ENCODE measurements at places on chromosomes 2 and 18.
A peak's percentile ranks its signal among the peaks of the same experiment; 100 is the strongest.

DNA sequence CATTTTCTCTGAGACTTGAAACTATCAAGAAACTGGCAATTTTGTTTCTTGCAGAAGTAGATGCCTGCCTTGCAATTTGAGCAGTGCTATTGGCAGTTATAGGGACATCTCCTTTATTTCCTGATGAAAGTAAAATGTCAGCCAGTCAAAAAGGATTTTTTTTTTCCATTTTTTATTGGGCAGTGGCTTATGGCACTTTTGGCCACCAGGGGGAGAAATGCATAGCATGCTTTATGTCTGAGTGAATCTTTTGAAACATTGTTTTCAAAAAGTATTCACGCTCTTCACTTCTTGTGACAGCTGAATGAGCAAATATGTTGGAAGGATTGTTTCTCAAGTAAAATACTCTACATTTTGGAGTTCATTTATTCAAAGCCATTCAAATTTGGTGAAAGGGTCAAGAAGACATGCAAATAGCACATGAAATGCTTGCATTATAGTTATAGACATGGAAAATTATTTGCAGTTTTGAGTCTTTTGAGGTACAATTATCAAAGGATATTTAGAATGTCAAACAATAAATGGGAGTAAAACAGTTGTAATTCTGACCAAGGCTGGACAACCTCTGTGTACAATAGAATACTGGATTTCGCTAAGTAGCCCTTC, 491.0 kb downstream of the CDH2 start:
- DNase-seq = no peak

GRCh38 chr18:12044591-12044990, 49.1 kb upstream of the ANKRD62 start:
- no peak for DNase-seq

DNA sequence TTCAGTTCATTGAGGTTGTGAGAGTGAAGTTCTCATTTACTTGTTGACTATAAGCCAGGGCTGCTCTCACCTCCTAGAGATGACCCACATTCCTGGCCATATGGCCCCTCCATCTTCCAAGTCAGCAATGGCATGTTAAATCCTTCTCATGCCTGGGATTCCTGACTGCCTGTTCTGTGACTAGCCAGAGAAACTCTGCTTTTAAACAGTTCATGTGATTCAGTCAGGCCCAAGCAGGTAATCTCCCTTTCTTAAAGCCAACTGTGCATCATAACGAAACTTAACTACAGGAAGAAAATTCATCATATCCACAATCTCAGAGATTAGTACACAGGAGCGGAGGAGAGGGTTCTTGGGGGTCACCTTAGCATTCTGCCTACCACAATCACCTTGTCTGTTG, 11.5 kb downstream of the DPP4 start:
- DNase-seq = no peak

DNA sequence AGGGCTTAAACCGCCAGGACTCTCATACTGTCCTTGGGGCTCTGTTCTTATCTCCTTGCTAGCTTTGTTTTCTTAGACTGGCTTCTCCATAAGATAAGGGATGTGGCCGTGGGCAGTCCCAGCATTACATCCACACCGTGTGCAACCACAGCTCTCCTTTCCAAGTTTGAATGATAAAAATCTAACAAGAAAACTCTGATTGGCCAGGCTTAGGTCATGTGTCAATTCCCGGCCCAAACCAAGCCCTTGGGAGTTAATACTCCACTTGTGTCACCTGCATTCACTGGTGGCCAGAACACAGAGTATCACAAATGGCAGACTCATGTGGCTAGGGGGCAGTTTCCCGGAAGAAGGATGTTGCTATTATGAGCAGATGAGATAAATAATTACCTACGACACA, 43.2 kb upstream of the KDM3A start:
- DNase-seq = no peak

DNA sequence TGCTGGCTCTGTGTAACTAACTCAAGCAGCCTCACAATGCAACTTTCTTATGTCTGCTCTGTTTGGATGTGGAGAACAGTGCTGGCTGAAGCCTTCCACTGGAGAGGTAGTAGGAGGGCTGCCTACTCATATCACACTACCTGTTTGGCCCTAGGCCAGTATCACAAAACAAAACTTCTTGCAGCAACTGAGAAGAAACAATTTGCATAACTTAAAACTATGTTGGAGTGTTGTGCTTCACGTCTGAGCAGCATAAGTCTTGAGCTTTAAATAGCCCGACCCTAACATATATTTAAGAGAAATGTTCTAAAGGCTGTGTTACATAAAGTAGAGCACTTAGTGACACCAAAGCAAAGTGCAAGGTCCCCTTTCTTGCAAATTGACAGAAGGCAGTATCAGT, 204.9 kb upstream of the ACVR2A start:
- DNase-seq = peak; percentile 25

- no peak for DNase-seq
These were observed 432.7 kb upstream of the TRIB2 start for GRCh38 chr2:12284037-12284436.

- no peak for DNase-seq
These were observed 36.7 kb downstream of the DYNC1I2 start for GRCh38 chr2:171723716-171724683.

- DNase-seq = peak; percentile 70
These were observed 58.0 kb upstream of the EDAR start for GRCh38 chr2:109046925-109047508.

DNA sequence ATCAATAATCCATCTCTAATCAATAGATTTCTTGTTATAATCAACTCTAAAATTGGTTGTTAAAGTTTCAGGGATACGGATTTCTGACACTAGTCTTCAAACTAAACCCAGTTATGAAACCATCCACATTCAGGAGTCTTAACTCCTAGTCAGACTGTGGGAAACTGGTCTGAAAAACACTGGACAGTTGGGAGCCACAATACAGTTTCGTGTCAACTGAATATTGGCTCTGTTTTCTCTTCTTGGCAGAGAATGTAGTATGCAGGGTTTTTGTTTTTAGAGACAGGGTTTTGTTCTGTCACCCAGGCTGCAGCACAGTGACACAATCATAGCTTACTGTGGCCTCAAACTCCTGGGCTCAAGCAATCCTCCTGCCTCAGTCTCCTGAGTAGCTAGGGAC, 123.1 kb downstream of the RTTN start:
- no peak for DNase-seq

DNA sequence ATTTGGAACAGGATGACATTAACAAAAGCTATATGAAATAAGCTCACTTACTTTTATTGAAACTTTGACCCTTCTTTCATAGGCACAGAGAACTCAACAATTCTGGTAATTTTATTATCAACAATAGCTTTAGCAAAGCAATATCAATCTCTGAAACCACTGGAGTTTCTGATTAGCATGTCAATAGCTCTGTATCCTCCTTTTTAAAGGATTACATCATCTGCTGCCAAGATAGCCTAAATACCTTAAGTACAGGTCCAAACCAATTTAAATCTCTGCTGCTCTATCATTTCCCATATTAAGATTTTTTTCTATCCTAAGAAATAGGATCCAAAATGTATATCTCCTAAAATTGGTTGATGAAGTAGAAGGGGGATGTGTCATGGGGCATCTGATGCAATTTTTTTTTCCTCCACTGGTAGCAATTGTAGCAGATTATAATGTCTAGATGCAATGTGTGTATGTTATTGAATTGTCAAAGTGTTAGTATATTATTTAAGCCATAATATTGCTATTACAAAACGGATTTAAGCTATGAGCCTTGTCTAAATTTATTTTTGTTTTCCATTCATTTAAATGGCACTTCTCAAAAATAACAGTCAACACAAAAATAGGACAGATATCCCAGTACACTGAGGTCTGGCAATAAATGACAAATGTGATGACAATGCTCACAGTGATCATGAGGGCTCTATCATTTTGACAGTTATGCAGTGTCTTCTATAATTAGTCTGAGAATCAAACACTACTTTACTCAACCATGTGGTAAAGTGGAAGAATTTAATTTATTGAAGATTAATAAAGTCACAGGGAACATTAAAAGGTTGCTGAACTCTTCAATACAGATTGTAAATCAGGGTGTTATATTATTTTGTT, 328.4 kb downstream of the CDH7 start:
- DNase-seq = no peak

DNA sequence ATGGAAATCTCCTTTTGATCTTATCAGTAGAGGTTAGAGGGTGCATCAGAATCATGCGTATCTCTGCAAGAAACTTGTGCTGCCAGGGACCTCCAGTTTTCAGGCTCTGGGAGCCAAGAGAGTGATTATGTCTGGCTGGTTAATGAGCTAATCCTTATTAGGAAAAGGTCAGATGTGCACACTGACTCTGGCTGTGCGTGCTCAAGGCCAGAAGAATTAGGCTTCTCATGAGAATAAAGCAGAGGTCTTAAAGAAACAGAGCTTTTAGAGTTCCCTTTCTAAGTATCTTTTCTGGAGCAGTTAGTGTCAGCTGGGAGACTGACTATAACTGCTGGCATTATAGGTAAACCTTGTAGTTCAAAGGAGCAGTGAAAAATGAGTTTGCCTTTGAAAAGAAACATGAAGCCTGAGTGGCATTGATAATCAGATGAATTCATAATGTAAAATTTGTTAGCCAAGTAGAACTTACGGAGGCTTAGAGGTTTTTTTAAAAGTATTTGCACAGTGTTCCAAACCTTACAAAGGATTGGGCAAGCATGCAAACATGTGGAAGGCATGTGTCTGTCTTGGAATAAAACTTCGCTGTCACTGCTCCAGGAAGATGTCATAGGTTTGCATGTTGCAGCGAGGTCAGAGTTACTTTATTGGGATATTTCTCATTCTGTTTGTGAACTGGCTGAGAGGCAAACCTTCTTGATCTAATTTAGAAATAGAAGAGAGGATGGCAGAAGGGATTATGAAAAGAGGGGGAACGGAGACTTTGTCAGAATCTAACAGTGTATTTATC, 151.7 kb downstream of the ARHGAP28 start:
- DNase-seq = no peak

GRCh38 chr2:33229646-33230045, 246.8 kb upstream of the RASGRP3 start:
- no peak for DNase-seq

- DNase-seq = no peak
These were observed 208.1 kb downstream of the VAPA start for GRCh38 chr18:10121786-10122515.
